NCI-H187 (cell line): ENCODE measurements at places on chromosomes 2 and 18.

- DNase-seq: no peak
These were observed 14.7 kb upstream of the RGPD4 start for GRCh38 chr2:107812006-107812405.

DNA sequence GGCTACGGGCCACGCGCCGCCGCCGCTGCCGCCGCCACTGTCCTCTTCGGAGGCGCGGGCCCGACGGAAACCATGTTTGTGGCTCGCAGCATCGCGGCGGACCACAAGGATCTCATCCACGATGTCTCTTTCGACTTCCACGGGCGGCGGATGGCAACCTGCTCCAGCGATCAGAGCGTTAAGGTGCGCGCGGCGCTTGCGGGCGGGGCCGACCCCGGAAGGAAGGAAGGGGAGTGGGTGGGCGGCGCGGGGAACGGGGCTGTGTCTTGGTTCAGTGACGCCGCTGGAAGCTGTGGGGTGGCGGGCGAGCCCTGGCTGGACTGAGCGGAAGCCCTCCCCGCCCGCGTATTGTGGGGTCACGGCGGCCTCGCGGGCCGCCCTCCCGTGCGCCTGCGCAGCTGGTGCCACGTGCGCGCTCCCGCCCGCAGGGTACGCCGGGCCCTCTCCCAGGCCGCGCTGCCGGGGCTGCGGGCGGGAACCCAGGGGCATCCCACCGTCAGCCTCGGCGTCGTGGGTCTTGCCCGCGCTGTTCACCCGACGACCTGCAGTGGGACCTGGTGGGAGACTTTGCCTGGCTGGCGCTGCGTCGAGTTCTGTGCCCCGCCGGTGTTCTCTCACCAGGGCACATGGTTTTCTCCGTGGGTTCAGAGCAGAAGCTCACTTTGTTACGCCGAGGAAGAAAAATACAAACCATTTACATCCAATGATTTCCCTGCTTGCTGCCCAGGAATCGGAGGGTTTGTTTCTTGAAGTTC, 416 bp downstream of the SEH1L start:
- DNase-seq: peak; percentile 80

DNA sequence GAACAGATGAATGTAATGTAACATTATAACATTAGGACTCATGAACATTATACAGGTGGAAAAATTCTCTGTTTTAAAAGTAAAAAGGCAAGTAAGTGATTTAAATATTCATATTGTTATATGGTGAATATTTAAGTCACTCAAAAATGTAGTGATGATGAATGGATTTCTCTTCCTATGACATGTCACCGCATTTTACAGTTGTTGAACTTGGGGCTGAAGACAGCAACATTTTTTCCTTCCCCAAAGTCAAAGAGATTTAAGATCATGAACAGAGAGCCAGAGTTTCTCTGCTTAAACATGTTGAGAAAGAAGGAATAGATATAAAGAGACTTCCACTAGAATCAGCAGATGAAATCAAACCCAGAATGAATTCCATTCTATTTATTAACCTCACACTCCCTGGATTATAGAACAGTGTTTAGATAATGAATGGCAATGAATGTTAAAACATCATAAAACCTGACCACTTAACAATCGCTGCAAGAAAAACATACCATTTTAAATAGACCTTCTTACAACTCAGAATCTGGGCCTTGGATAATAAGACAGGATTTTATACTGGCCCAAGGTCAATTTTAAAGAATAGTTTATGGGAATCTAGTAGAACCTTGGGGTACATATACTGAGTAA, 163.6 kb upstream of the SIX2 start:
- DNase-seq: no peak

- DNase-seq: no peak
These were observed 101.5 kb upstream of the MGAT5 start for GRCh38 chr2:134152045-134153010.

- DNase-seq: no peak
These were observed 19.1 kb upstream of the VIT start for GRCh38 chr2:36677386-36677785.

- DNase-seq: no peak
These were observed 78.4 kb downstream of the TRIM43 start for GRCh38 chr2:95670167-95670566.

- DNase-seq: no peak
These were observed 488.4 kb upstream of the PIK3C3 start for GRCh38 chr18:41466436-41467160.

- no peak for DNase-seq
These were observed 231.1 kb downstream of the ANKRD30B start for GRCh38 chr18:14978962-14979535.

DNA sequence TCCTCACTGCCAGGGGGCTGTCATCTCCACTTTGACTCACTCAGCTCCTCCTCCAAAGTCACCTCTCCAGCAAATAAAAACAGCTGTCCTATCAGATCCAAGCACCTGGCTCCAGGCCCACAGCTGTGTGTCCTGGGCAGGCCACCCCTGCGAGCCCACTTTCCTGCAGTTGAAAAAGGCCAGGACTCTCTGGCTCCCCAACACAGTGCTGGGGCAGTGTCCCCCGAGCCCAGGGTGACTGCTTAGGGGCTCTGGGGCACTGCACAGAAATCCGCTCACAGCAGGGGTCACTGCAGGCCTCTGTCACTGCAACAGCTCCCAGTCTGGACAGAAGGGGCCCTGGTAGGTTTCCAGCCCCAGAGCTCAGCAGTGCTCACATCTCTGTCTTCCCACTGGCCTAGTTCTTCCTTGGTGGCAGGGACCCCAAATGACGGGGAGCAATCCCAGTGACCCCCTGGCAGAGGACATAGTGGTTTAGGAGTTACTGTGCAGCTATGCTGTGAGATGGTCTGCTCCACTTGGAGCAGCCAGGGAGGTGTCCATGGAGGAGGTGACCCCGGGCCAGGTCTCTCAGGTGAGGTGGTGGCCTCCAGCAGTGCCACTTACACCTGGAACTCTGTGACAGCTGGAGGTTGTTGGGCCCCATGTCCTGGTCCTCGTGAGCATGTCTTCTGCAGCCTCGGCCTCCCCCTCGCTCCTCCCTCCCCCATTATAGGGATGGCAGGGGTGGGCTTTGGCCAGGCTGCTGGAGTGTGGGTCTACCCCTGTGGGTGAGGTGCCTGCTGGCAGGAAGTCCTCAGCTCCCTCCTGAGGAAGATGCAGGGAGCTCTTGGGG, 35.5 kb downstream of the HS6ST1 start:
- DNase-seq: no peak

DNA sequence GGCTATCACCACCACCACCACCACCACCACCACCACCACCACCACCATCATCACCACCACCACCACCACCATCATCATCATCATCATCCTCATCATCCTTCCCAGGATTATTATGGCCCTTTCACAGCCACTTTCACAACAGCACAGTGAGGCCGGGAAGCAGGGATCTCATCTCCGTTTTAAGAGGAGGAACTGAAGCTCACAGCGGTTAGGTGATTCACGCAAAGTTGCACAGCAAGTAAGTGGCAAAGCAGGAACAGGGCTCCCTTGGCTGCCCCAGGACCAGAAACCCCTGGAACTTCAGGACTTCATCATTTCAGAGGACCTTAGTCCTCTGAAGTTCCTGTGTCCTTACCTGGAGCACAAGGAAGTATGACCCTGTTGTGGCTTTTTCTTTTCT, 26.8 kb downstream of the MRPL35 start:
- DNase-seq: no peak

DNA sequence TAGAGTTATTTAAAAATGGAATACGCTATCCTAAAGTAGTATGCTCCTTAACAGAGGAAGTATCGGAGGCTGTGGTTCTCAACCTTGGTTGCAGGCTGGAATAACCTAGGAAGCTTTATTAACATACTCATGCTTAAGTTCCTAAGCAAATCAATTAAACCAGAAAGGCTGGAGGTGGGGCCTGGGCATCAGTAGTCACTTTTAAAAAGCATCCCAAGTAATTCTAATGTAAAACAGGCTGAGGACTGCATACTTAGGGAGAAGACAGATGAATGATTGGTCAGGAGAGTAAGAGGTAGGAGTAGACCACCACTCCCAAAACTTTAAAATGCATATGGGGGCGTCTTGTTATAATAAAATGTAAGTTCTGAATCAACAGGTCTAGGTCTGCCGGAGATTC, 15.3 kb downstream of the ACAA2 start:
- DNase-seq: no peak

DNA sequence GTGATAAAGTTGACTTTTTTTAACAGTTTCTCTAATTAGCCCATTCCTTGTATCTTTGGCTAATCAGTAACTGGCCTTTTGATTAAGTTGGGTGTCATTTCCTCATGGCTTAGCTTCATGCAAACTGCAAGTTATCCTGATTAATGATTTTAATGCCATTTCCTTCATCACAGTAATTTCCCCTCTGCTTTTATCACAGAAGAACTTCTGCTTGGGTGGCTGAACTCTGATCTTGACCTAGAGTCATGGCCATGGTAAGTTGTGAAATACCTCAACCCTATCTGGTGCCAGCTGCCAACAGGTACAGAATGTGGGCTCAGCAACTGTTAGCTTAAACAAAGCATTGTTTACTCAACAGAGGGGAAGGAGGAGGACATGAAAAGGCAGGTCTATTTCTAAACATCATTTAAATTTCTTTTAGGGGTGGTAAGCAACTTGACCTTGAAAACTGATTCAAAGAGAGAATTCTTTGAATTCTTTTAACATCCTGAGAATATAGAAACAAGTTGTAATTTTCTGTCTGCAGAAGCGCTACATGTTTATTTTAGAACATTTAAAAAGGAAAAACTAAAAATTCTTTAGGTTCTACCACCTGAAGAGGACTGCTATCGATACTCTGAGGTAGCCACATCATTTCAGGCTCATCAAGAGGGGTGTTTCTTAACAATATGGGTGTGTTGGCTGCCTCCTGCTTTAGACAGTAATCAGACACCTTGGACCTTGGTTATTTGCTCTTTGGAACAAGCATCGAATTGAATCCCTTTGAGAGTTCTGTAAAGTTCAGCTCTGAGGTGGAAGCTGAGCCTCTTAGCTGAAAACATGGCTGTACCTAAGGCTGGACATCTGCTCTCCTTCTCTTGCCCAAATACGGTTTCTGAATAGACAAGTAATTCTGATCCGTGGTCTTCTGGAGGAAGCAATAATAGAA, 39.7 kb downstream of the ANXA4 start:
- DNase-seq: no peak

DNA sequence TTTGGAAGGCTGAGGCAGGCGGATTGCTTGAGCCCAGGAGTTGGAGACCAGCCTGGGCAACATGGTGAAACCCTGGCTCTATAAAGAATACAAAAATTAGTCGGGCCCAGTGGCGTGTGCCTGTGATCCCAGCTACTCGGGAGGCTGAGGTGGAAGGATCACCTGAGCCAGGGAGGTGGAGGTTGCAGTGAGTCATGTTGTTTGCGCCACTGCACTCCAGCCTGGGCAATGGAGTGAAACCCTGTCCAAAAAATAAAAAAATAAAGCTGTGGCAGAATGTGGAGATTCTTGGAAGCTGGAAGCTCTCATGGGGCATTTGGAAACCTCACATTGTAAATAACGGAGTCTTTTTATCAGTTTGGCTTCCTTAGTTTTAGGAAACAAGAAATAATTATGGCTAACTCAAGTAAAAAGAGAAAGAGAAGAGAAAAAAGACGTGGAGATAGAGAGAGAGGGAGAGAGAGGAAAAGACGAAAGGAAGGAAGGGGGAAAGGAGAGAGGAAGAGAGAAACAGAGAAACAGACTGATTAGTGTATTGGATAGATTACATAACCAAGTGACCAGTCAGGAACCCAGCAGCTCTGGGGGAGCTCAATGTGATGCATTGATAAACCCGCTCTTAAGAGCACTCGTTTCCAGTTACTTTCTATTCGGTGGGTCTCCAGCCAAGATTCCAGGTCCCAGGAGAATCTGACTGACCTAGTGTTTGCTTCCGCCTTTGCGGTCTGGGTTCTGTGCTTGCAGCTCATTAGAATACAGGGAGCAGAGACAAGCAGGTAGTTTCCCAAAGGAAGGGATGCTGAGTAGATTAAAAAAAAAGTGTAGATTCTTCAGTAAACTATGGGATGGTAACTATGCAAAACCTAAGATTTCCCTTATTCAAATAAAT, 1.1 kb upstream of the SPAST start:
- peak; percentile 31 for DNase-seq

DNA sequence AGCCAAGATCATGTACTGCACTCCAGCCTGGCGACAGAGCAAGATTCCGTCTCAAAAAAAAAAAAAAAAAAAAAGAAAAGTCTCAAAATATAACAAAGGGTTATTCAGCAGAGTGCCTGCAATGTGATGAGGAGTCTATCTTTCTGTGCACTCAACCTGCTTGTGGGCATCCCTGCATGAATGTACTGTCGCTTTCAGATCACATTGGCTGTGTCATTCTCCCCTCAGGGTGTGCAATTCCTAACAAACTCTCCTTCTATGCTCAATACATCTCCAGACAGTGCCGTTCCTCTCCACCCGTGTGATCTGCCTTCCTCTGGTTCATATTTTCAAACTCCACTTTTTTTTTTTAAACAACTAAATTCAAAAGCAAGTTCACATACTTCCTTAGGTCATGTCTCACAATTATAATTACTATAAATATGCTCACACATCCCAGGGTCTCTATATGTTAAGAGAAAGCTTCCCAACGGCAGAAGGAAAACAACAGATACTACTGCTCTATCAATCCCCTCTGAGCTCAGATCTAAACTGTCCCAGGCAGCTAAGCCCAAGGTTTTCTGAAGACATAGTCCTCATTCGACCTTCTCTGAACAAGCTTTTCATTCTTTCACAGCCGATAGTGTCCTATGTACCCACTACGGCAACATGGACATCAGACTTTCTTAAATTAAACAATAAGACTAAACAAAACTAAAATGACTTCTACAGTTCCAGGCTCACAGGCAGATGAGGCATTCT, 35.2 kb downstream of the PTMA start:
- no peak for DNase-seq

DNA sequence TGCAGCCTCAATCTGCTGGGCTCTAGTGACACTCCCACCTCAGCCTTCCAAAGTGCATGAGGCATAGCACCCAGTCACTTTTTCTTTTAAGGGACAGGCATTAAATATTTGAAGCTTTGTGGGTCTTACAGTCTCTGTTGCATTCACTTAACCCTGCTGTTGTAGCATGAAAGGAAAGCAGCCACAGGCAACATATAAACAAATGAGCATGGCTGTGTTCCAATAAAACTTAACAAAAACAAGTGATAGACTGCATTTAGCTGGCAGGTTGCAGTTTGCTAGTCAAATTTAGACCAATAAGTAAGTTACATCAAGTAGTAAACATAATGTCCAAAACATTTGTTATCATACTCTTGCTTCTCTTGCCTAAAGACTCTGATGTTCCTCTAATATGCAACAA, 297.3 kb upstream of the MMADHC start:
- no peak for DNase-seq

DNA sequence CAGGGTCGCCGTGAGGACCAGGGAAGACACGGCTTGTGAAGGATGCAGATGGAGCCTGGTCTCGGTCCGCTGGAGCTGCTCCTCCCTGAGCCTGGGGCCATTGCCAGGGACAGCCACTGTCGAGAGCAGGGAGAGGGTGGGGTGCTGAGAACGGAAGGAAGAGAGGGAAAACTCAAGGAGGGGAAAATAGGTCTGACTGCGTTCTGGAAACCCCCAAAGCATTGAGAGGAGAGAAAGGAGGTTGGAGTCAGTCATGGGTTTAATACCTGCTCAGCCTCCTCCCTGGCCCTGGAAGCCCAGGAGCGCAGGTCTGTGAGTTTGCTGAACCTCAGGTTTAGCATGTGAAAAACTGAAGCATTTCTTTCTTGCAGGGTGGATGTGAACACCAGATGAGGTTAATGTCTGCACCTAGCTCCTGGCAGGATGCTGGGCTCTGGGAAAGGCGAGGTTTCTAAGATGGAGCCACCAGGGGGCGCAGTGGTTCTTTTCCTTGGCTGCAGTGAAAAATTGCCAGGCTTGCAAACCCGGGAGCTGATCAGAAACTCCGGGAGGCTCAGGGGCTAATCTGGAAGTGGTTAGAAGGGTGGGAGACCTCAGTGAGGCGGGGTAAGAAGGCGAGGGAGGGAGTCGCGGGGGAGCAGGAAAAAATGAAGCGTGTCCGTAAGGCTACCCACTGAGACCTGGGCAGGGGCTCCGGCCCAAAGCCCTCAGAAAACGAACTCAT, 33.6 kb upstream of the RNF149 start:
- peak; percentile 3 for DNase-seq
